Naive thymus-derived CD4-positive, alpha-beta T cell (primary cell): ENCODE measurements at places on chromosomes 6 and 20.

- no peak for DNase-seq
These were observed 29.0 kb downstream of the KCNG1 start for GRCh38 chr20:50993876-50994275.

GRCh38 chr6:140546640-140547039, 1172.2 kb upstream of the CITED2 start:
- DNase-seq, result no peak

- no peak for DNase-seq
These were observed 1059.0 kb upstream of the EPHA7 start for GRCh38 chr6:94478133-94479005.

- peak; percentile 79 for DNase-seq
These were observed 1.3 kb downstream of the C20orf144 start for GRCh38 chr20:33663161-33664084.

DNA sequence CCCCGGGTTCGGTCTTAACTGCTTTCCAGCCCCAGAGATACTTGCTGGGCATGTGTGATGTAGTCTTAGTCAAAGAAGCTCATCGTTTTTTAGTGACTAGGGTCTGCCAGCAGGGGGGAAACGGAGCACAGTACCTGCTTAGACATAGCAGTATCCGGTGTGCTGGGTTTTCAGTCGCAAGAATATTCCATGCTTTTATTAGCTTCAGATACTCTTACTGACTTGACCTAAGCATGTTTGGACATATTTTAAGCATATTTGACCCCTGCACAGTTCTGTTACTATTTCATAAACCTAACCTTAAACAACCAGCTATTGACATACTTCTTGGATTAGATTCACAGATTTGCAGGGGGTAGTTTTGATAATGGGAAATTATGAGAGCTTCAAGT, 3.0 kb downstream of the E2F3 start:
- peak; percentile 27 for DNase-seq

GRCh38 chr20:56411759-56412472, at the start of gene CASS4:
Gene CASS4, plus strand, starts transcription at chr20:56412260. Its CDS starts 199 bp downstream, at chr20:56412459.
- DNase-seq, result peak; percentile 73

DNA sequence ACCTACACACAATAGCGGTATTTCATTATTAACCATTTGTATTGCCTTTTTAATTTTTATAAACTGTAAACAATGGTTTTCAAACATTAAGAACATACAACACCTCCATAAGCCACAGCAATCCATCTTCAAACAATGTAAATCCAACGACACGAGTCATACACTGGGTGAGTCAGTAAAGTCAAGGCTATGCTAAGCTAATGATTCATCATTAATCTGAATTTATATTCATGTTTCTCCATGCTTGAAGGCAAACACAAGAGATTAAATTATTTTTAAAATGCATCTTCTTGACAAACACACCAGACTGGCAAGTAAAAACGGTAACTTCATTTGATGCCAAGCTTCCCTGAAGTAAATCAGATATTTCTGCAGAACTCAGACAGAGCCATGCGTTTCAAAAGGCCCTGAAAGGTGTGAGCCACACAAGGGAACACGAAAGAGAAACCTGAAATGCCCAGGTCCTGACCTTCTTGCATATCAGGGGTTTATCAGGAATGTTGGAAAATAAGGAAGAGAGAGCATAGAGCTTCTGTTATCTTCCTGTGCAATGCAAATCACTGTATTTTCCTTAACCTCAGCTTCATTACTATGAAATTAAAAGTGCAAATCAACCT, 162.5 kb downstream of the ALDH8A1 start:
- no peak for DNase-seq

GRCh38 chr20:50844430-50845100, 49.7 kb downstream of the BCAS4 start:
- DNase-seq, result no peak

GRCh38 chr6:25370178-25371036, 91.2 kb downstream of the CARMIL1 start:
- DNase-seq, result no peak

- no peak for DNase-seq
These were observed 59.5 kb downstream of the NCOA3 start for GRCh38 chr20:47561180-47561579.

- no peak for DNase-seq
These were observed 557.3 kb upstream of the CDH4 start for GRCh38 chr20:60694763-60695162.

DNA sequence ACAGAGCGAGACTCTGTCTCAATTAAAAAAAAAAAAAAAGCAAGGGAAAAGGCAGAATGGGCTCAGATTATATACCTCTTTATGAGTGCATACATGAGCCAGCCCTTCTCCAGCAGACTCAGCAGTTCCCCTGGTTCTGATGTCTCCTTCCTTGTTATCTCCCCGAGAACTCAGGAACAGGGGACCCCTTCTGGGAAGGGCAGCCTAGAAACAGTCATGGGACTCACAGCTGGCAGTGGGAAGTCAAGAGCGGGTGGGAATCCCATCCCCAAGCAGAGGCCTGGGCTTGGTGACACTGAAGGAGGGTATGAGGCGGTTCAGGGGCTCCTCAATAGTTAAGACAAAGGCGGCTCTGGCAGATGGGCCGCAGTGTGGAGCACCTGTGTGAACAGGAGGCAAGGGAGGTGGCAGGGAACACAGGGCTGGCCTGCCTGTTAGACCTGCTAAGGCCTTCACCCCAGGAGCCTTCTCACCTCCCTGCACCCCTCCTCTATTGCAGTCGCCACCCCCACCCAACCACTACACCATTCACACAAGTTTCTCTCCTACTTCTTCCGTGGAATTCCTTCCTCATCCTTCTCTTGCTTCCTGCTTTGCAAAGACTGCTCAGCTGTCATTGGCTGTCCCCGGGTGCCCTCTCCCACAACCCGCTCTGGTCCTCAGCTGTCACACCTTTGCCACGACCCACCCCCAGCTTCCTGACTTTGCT, 29.7 kb upstream of the MDFI start:
- DNase-seq, result no peak

- no peak for DNase-seq
These were observed 868 bp downstream of the MC3R start for GRCh38 chr20:56249244-56249955.

GRCh38 chr6:47481806-47482205, 4.2 kb downstream of the CD2AP start:
- DNase-seq, result no peak

DNA sequence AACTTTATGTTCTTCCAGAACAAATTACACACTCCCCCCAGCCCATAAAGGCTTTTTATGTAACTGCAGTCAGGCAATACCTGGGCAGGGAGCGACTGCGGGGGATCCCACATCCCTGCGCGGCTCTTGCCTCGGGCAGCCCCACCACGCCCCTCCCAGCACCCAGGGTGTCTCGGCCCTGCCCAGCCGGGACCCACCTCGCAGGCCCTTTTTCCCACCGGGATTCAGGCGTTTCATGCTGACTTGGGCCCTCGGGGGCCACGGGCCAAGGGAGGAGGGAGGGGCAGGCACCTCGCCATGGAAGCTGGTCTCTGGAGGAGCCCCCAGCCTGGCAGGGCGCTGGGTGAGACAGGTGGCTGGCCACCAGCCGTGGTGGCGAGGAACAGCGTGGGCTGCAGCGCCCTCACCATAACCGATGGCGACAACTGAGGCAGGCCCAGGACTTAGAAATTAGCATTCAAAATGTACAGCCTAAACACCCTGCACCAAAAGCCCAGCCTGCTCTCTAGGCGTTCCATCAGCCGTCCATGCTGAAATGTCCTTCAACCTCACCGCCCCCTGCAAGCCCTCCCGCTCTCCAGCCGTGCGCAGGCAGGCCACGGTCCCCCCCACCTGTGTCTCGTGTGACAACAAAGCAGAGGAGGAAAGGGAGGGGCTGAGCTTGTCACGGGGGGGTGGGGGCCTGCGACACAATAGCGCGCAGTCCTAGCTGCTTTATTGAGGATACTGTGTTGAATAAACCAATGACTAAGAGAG, 15.1 kb upstream of the FOXC1 start:
- DNase-seq, result no peak

DNA sequence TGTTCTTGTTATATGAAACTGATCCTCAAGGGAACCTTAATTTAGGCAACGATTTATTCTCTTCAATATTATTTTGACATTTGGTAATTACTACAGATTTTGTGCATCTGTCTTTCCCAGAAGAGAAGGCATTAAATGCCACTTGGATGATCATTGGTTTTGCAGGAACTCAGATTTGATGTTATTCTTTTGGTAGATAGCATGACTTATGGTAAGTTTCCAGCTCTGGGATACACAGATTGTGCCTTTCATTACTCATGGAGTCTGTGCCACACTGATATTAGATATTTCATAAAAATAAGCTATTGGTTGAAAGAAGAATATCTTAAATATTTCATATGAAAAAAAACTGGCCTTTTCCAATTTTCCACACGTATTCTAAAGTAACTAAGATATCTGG, 120.1 kb downstream of the AIG1 start:
- DNase-seq, result no peak
